Jurkat, Clone E6-1 (cell line): ENCODE measurements at places on chromosomes 5 and 9.
A peak's percentile ranks its signal among the peaks of the same experiment; 100 is the strongest.

DNA sequence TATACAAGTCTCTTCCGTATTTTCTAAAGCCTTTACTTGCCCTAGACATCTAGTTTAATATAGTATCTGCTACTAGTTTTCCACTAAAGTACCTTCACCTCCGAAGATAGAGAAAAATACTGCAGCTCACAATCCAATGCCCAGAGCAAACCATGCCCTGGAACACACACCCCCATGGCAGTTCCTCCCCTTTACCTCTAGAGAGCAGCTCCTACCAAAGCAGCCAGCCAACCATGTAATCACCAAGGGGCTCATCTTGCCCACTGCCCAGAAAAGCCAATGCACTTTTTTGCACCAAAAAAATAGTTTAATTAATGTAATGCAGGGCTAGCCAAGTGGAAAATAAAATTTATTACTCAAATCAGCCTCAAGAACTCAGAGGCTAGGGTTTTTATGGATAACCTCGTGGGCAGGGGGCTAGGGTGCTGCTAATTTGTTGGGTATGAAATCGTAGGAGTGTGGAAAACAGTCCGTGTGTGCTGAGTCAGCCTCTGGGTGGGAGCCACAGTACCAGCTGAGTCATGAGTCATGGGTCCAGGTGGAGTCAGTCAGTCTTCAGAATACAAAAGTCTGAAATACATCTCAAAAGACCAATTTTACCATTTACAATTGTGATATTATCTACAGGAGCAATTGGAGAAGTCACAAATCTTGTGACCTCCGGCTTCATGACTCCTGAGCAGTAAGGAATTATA, 120.1 kb upstream of the ACO1 start:
- DNase-seq, result no peak

GRCh38 chr5:135192351-135192750, 158.3 kb upstream of the PITX1 start:
- DNase-seq, result no peak

DNA sequence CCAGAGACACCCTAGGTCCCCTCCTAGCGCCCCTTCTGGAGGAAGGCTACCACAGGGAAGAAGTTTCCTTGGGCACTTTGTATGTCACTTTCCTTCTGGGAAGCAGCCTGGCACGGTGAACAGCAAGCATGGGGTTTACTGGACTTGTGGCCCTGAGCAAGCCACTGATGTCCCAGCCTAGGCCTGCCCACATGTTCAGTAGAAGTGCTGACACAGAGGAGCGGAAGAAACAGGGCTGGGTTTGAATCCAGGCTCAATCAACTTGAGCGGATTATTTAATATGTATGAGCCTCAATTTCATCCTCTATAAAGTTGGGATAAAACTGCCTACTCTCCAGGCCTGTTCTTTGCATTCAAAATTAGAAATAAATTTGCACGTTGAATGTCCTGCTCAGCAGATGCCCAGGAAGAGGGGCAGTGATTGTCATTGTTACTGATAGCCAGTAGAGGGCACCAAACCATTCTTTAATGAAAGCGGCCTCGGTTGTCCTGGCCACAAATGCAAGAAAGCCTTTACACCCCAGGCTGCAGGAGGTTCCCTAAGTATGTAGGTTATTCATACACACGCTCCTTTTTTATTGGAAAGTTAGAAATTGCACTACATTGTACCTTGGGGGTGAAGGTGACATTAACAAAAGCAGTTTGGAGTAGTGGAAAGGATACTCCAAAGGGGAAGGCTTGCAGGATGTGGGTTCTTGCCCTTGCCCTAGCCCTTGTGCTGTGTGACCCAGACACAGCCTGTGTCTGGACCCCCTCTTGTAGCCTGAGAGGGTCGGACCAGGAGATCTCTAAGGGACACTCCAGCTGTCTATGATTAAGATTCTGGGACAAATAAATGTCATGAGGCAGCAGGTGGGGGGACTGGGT, 13.4 kb upstream of the XPA start:
- peak; percentile 51 for DNase-seq

GRCh38 chr5:57313716-57314115, 139.9 kb downstream of the GPBP1 start:
- DNase-seq, result no peak

- DNase-seq, result no peak
Observed at GRCh38 chr5:138573949-138574670, 1.1 kb downstream of the HSPA9 start.

DNA sequence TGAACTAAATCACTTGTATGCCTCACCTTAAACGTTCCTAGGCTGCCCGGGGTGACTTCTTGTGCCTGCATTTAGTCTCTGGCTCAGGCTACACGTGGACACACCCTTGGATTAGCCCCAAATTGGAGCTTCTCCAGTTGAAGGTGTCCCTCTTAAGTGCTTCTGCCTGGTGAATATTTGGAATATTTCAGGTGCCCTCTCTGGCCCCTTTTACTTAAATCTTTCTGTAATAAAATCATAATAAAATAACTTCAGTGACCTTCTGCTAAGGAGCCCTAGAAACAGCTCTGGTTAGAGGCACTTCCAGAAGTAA, 74.3 kb upstream of the KLF9 start:
- no peak for DNase-seq

GRCh38 chr5:171520300-171521174, 101.1 kb downstream of the FGF18 start:
- DNase-seq, result no peak

DNA sequence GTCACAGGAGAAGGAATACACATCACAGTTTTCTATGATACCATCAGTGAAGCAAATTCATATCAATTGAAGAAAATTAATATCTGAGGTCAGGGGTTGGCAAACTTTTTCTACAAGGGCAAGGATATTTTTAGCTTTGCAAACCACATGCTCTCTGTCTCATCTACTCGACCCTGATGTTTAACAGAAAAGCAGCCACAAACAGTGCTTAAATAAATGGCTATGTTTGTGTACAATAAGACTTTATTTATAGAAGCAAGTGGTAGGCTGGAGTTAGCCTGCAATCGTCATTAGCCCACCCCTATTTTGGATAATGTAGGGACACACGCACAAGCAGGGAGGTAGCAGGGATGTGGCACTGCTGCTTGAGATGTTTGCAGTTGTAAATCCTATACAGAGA, 251.4 kb downstream of the CETN3 start:
- DNase-seq, result no peak

- no peak for DNase-seq
Observed at GRCh38 chr5:1875843-1876659, 6.7 kb downstream of the IRX4 start.

DNA sequence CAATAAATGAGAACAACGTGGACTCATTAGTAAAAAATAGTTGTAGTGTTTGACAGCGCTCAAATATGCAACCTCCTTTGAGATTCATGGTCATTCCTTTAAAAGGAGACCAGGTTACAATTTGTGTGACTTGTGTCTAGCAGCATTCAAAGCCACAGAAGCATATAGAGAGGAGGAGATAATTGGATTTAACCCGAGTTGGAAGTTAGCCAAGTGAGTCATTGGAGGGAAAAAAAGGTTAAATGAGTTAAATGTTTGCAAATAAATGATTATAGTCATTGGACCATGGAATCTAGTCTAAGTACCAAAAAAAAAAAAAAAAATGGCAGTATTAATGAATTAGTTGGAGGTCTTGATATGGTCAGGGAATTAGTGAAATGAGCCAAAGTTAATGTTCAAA, 90.9 kb downstream of the ITGA1 start:
- DNase-seq, result no peak

DNA sequence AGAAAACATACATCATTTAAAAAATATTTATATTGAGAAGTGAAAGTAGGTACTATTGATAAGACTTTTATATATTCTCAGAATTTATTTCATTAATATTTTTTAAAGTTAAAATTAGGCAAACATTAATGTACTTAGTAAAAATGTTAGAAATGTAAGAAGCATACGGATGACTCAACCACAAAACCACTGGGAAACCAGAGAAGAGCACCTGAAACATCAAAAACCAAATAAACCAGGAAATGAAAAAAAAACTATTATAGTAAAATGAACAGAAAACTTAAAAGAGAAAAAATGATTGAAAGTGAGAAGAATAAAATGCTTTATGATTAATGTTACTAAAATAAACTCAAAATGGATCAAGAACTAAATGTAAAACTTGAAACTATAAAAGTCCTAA, 233.2 kb upstream of the DAB2 start:
- peak; percentile 12 for DNase-seq

- DNase-seq, result no peak
Observed at GRCh38 chr5:157165668-157166067, 396 bp downstream of the GARIN3 start.

DNA sequence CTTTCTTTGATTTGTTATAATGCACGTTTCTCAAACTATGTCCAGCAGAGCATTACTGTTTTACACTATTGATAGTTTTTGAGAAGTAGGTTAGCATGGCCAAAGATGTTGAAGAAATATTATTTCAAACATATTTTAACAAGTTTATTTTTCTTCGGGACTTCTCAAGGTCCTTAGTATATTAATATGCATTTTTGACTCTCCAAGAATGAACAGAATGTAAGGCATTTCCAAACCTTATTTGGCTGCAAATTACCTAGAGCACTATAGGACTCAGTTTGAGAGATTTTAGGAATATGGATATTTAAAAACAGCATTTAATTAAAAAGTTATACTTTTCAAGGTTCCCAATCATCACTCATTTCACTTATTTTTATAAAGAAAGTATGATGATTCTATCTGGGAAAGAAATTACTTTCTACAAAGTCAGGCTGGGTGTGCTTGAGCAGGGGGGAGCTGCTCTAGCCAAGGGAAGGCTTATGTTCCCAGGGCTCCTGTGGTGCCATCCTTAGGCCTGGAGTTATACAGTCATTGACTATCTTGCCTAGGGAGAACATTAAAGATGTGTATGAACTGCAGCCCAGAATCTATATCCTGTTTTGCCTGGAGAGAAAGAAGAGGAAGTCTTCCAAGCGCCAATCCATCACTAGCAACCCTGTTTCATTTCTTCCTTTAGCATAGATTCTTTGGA, 27.6 kb upstream of the NREP start:
- DNase-seq, result no peak

DNA sequence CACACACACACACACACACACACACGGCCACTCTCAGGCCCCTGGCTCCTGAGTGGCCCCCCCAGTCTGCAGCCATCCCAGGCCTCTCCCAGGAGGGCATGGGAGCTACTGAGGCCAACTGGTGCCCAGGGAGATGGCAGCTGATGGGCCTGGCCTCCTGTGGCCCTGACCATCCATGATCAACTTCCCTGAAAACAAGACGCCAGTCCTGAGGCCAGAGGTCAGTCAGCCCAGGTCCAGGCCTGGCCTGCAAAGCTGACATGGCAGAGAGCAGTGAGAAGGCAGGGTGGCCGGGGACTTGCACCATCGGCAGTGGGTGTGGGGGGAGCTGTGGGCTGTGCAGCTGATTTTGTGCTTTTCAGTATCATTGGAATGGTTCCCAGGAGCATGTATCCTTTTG, 47.0 kb downstream of the SARDH start:
- DNase-seq, result no peak

DNA sequence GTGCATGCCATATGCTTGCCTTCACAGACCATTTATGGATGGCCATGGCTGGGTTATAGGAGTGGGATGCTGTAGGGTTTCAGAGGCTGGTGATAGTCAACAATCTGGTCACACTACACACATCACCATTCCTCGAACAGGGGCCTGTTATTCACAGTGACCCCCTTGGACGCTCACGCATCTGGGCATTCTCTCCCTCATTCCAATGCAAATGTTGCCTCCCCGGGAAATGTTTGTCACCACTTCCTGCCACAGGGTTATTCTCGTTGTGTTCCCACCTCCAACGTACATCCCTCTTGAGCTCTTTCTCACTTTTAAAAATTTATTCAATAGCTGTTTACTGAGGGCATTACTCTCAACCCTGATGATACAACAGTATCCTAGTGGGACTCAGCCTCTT, 135.4 kb downstream of the SCAMP1 start:
- no peak for DNase-seq

DNA sequence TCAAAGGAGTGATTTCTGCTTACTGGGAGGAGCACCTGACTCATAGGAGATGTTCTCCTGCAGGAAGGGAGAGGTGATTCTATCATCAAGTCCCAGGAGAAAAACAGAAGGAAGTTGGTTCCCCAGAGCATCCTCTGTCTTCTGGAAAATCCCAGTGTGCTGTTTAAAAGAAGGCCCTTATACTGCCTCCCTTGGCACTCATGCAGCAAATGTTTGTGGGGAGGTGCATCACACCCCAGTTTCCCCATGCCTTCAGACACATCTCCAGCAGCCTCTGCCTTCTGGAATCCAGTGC, 63.1 kb downstream of the PPARGC1B start:
- DNase-seq, result no peak

DNA sequence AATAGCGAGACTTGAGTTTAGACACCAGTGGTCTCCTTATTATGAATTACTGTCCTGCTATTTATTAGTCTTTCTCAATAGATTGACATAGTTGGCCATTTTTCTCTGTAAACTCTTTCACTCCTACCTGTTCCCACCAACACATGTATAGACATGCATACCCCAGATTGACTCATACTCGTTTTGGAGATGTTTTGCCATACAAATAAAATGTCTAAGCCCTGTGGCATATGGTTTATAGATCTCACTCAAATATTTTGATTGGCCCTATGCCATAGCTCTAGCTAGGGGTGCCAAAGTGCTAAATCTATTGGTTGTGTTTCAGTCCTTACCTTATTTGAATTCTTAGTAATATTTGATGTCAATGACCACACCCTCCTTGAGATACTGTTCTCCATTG, 42.3 kb downstream of the CAMK4 start:
- DNase-seq, result no peak
